ENCODE measurements at places on chromosomes 13 and 19.

- DNase-seq: no peak
Measured at GRCh38 chr19:19652482-19653295, 9.2 kb upstream of the GMIP start.

- DNase-seq: peak; percentile 99
Measured at GRCh38 chr19:44770550-44771257, 7.0 kb upstream of the CBLC start.

DNA sequence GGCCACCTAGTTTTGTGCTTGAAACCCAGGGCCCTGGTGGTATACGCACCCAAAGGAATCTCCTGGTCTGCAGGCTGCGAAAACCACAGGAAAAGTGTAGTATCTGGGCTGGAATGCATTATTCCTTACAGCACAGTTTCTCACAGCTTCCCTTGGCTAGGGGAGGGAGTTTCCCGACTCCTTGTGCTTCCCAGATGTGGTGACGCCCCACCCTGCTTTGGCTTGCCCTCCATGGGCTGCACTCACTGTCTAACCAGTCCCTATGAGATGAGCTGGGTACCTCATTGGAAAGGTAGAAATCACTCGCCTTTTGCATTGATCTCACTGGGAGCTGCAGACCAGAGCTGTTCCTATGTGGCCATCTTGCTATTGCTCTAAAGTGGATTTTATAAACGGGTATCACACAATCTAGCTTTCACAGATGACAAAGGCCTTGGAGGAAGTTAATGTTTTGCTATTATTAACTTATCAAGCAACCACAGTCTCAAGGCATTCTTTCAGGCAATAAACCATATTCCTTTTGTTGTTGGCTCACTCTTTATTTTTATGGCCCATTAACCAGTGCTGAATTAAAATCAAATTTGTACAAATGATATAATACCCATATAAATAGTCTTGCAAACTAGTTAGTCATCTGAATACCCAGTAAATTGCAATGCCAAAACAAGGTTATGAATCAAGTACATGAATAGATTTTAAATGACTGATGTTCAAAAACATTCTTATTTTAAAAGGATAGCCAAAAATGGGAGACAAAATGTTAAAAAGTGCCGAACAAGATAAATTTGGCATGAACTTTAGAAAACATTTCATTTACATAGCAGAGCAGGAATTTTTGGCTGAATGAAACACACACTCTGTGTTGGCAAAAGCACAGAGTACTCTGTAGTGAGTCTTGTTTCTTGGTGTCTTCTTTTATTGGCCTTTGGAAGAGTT, 475.4 kb upstream of the ARGLU1 start:
- no peak for DNase-seq

DNA sequence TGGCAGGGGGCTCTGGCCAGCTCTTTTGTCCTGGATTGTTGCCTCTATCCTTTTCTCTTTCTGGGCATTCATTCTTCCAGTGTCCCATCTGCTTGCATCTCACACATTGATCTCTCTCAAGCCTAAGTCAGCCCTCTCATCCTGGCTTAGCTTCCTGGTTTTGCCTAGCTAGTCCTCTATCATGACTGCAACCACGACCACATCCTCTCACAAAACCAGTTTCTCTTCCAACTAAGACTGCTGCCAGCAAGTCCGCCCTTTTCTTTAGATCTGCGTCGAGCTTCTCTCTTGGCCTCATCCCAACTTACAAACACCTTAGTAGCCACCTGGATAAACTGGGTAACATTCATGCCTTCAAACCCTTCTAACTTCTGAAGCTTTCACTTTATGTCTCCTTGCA, 212.2 kb upstream of the HTR2A start:
- DNase-seq: peak; percentile 17

DNA sequence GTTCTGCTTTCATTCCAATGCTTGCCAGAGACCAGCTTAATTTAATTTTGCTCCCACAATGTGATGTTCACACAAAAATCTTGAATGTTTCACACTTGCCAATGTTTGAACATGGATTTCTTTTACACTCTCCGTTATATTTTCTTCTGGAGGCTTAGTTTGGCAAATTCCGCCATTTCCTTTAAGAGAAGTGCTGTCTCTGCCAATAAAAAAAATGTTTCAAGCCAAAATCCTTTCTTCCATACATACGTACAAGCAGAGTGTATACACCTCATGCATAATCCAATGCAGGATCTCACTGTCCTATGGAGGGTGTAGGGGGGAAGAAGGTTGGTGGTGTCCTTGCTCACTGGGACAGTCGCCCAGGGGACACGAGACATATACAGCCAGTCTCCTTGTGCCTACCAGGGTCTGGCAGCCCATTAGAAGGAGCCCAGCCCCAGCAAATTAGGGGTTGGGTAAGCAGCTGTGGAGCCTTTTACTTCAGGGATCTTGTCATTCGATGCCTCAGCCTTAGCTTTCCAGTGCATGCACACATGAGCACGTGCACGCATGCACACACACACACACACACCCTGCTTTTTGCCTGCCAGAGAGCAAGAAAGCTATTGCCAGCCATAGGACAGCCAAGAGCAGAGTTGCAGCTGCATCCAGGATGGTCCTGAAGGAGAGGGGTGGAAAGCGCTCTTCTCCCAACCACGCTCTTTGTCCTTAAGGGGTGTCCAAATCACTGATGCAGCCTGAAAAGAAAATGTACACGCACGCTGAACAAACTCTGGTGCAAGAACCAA, 208.3 kb downstream of the FOXO1 start:
- DNase-seq: no peak

DNA sequence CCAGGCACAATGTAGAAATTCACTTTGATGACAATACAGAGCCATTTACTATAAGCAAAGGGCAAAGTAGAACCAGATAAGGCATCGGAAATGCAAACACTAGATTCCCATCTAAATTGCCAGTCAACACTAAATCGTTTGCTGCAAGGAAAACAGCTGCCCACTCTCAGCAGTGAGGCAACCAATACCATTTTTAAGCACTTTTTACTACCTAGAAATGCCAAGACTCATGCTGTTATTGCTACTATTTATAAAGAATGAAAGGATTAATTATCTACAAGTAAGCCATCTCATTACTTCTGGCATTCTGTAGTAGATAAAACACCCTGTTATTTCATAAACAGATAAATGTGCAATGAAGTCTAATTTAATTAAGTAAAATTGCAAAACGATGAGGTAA, 422.0 kb downstream of the FGF14 start:
- DNase-seq: no peak

DNA sequence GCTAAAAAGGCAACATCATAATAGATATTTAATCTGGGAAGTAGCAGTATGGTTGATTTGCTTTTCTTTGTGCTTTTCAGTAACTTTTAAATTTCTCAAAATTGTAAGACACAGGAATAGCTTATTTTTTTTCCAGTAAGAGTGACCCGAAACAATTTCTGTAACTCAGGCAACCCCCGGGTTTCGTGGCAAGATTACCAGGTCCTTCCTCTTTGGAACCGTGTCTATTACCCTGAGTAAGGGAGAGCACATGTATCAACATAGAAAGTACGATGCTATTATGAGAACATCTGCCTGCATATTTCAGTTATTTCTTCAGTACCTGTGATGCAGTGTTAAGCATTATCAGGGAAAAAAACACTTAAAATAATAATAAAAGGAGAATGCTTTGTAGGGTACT, 64.1 kb downstream of the DOCK9 start:
- DNase-seq: no peak

DNA sequence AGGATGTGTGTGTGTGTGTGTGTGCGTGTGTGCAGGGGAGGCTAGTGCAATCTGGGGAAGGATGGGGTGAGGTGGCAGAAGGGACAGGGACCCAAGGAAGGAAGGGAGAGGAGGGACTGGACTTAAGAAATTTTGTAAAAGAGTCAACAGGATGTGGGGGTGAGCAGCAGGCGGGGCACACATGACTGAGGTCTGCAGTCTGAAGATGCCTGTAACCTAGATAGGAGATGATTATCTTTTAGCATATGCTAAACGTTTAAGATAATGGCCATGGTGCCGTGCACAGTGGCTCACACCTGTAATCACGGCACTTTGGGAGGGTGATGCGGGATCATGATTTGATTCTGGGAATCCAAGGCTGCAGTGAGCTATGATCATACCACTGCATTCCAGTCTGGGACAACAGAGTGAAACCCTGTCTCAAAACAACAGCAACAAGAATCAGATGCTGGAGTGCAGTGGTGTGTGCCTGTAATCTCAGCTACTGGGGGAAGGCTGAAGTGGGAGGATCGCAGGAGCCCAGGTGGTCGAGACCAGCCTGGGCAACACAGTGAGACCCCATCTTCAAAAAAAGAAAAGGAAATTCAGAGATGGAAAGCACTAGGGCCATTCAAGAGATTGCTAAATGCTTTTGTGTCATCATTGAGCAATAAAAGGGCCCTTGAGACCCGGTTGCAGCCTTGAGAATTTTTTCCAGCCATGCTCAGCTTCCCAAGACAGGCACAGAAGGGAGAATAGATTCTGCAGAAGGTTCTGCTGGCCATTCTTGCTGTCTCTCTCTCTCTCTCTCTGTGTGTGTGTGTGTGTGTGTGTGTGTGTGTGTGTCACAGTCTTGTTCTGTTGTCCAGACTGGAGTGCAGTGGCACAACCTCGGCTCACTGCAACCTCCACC, 3.8 kb upstream of the ZNF414 start:
- peak; percentile 78 for DNase-seq

- DNase-seq: no peak
Measured at GRCh38 chr19:5024282-5024681, 55.4 kb downstream of the KDM4B start.

GRCh38 chr13:49584771-49585182, 581 bp downstream of the RCBTB1 start:
- DNase-seq: no peak

- no peak for DNase-seq
Measured at GRCh38 chr19:48401287-48401686, 7.8 kb downstream of the GRIN2D start.

DNA sequence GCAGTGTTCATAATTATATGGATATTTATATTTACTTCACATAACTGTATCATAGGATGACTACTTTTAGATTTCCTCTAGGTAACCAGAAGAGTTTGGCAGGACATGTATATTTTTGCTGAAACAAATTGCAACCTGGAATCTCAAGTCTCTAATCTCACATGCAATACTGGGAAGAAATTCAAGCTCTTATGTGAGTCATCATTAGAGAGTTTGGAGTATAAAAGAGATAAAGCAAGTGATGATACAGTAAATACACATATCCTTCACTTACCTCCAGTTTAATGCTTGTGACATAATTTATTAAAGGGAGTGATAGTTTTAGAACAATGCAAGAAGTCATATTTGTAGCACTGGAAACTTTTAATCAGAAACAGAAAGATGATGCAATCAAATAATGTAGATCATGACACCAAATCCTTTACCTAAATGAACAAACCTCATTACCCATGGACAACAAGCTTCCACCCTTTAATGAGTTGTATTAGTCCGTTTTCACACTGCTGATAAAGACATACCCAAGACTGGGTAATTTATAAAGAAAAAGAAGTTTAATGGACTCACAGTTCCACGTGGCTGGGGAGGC, 15.8 kb upstream of the OR7A17 start:
- DNase-seq: no peak

- DNase-seq: no peak
Measured at GRCh38 chr13:113095146-113096051, 10.2 kb upstream of the F7 start.

DNA sequence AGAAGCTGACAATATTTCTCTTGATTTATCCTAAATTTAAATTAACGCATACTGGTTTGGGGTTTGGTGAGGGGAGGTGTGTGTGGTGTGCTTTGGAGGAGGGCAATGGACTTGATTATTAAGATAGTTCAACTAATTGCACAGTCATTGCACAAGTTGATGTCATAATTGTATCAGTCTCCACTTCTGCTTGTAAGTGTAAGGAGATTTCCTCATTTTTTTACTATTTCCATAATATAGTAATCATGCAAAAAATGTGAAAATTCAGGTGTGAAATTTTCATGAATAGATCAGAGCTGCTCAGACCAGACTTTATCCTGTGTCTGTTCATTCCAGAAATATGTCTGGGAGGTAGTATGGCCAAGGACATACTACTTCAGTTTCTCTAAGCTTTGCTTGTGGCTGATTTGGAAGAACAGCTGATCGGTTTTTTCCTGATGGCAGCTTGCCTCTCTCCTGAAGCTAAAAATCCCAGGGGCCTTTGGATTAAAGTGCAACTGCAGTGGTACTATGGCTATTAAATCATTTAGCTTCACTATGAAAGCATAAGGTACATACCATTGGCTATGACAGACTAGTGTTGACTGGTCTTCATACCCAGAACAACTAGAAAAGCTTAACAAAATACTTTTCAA, 201.8 kb upstream of the MIR17HG start:
- no peak for DNase-seq

DNA sequence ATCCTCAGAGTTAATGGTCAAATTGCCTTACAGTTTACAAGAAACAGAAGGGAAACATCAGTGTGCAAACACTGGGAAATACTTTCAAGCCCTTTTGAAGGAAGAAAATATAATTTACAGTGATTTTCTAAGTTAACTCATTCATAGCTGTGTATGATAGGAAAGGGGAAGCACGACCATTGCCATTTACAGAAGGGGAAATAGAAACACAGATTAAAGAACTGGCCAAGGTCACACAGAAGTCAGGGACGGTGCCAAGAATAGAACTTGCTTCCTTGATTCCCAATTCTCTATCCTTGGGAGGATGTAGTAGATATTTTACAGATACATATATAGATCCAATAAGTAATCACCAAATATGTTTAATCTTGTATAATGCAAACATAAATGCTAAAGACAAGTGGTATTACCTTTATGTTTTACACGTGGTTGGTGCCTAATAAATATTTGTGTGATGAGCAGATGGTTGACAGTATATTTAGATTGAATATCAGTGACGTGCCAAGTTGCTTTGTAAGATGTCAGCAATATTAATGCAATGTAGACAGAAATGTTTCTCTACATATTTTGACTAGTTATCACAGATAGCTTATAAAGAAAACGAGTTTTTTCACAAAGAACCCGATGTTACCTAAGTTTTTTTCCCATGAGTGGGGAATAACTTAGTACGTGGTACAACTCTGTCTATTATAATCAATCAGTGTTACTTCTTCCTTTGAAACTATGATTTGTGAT, 73.1 kb downstream of the FLT1 start:
- DNase-seq: no peak

DNA sequence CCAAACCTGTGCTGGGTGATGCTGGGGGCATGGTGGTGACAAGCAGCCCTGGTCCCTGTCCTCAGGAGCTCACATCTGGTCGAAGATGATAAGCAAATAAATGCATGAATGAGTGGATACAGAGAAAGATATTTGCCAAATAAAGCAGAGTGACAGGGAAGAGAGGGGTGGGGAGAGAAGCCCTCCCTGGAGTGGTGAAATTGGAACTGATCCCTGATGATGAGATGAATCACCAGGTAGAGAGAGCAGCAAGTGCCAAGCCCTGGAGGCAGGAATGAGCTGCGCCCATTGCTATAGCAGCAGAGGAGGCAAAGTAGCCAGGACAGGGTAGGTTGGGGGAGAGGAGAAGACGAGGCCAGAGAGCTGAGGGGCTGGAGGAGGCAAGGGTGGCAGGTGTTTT, 13.7 kb downstream of the FXYD5 start:
- no peak for DNase-seq

Measured in activated CD4-positive, alpha-beta memory T cell treated with anti-CD3 and anti-CD28 coated beads, Interleukin-2, amount 10 ng/mL, durations not matched to agents 7 days and 5 days (primary cell).